ENCODE measurements at places on chromosomes 4 and X. TPM values are rescaled to one million over a fixed set of nuclear protein-coding genes. Genes with fewer than 3 reads are reported as not detected.

TLL1 gene
- 1.5 TPM for polyA plus RNA-seq

ATP2B3 gene
- polyA plus RNA-seq = not detected

DNA sequence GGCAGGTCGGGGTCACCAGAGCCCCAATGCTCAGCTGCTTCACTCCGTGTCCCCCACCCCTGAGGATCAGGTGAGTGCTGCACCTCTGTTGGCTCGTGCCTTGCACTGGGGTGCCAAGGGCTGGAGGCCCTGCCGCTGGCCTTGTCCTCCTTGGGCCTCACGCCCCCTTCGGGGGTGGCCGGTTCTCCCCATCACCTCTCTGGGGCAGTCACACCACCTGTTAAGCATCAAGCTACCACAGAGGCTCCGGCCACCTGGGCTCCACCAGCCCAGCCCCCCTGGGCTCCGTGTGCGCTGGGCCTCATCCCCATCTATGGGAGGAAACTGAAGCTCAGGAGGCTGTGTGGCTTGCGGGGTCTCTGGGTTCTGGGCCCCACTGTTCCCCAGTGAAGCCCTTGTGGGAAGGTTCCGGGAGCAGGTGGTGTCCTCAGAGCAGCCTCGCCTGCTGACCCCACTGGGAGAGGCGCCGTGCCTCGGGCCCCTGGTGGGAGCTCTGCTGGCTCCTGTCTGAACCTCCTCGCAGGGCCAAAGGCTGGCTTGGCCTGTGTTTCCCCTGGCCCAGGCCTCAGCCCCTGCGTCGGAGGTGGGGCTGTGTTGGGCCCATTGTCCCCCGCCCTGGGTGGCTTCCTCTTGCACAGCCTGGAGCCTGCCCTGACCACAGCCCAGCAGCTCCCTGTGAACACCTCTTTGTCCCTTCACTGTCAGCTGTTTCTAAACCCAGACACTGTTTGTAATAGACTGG, 30.8 kb downstream of the DOK7 start:
- DNase-seq = no peak

DNA sequence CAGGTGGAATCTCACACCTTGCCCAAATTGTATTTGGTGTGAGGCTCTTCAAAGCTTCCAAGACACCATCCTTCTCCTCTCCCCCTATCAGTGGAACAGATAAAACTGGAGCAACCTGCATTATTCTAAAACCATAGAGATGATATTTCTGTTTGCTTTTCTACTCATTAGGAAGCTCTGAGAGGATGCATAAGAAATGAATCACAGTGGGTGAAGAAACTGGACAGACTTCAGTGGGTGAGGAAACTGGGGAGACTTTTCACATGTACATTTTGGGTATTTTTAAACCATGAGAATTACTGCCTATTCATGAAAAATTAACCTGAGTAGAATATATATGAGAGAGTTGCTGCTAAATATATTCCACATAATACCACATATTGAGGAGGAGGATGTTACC, 16.4 kb downstream of the HAND2 start:
- DNase-seq = no peak

Measured in keratinocyte (primary cell).